Iris pigment epithelial cell (primary cell): ENCODE measurements at places on chromosomes 6 and 20.
A peak's percentile ranks its signal among the peaks of the same experiment; 100 is the strongest.

GRCh38 chr6:106199998-106200397 is 113.9 kb downstream of the PRDM1 start:
- DNase-seq = peak; percentile 90

GRCh38 chr6:84920021-84920420 is 155.6 kb upstream of the TBX18 start:
- no peak for DNase-seq

DNA sequence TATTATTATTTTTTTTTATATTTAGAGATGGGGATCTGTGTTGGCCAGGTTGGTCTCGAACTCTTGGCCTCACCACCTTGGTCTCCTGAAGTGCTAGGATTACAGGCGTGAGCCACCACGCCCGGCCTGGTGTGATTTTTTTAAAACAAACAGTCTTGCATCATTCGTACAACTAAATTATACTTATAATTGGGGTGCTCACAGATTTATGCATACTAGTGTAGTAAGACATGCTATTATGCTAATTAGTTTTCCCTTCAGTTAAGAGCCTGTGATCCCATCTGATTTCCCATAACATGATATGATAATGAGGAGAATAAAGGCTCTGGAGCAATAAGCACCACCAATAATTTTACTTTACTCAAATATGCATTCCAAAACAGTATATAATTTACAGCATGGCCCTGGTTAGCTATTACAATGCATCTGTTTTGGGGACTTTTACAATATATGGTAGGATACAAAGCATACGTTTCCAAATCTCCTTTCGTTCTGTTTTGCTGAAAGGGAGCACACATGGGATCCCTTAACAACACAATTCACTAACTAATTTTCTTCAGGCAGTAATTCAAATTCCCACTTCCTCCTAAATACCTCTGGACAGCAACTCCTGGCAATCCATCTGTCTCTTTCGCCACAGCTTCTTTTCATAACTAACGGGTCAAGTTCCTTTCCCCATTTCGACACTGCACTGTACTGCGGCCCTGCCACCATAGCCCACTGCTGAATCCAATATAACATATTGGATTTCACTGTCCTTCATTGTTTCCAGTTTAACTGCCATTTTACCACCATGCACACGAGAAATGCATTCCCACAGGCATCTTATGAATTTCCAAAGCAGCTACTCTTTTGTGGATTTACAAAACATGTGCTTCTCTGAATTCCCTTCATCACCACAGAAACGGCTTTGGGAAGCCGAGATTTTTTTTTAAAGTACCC is 1.7 kb downstream of the NUDT3 start:
- peak; percentile 80 for DNase-seq

DNA sequence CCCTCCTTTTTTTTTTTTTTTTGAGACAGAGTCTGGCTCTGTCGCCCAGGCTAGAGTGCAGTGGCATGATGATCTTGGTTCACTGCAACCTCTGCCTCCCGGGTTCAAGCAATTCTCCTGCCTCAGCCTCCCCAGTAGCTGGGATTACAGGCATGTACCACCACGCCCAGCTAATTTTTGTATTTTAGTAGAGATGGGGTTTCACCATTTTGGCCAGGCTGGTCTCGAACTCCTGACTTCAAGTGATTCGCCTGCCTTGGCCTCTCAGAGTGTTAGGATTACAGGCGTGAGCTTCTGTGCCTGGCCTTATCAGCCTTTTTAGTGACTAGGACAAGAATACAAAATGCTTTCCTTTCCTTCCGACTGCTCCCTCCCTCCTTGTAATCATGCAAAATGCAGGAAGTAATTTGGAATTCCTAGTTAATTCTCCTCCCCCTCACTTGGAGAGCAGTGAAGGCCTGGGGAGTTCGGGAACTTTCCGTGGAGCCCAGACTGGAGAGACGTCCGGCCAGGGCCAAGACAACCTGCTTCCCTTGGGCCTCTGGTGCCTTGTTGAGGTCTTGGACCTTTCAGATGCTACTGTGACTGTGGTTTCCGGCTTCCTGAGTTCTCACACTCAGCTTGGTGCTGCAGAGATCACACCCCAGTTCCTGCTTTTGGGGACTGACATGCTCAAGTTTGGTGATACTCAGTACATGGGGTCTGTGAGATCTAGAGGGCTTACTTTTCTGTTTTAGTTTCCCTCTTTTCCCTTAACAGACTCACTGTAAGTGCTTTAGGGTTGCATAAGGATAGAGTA is 3.9 kb upstream of the PHF20 start:
- peak; percentile 48 for DNase-seq

GRCh38 chr6:153172815-153173214 is 41.7 kb upstream of the RGS17 start:
- DNase-seq = no peak

- no peak for DNase-seq
These were observed 13.0 kb downstream of the MRS2 start for GRCh38 chr6:24415753-24416152.

DNA sequence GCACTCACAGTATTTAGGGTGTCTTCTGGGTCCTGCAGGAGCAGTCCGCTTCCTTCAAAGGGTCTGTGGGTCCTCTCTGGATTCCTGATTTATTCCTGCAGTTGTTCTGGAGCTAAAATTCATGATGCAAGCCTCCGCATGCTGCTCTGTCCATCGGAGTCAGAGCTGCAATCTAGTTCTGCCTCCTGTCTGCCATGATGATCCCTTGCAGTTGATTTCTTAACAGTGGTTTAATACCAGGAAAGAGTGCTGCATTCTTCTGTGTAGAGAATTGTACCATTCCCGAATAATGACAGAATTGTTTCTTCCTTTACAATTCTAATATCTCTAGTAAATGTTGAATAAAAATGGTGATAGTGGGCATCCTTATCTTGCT is 72.0 kb upstream of the B3GAT2 start:
- DNase-seq = no peak

GRCh38 chr20:40462566-40462965 is 226.5 kb downstream of the MAFB start:
- DNase-seq = no peak

- DNase-seq = no peak
These were observed 12.1 kb downstream of the MAVS start for GRCh38 chr20:3858689-3859088.

GRCh38 chr20:23937303-23938117 is 51.1 kb downstream of the GGTLC1 start:
- peak; percentile 43 for DNase-seq

DNA sequence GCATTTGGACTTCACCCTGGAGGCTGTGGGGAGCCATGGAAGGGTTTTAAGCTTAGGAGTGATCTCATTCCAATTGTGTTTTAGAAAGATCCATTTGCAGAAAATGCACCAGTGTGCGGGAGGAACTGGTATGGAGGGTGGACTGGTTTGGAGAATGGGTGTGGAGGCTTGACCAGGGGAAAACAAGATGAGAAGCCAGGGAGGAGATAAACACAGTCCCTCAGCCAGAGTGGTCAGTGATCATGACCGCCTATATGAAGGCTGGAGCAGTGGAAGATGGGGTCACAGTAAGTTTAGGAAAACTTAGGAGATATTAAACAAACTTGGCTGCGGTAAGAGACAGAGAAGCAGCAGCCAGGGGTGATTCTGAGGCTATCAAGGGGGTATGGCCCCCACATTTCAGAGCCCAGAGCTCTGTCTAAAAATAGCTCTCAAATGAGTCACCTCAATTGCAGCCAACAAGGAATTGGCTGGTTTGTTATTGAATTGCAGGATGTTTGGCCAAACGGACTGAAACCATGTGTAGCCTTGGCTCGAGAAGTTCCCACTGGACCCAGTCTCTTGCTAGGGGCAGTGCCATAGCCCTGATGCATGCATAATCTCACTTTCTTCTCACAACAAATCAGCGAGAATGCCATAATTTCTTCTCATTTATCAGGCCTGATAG is 159.9 kb upstream of the TOP1 start:
- peak; percentile 89 for DNase-seq

DNA sequence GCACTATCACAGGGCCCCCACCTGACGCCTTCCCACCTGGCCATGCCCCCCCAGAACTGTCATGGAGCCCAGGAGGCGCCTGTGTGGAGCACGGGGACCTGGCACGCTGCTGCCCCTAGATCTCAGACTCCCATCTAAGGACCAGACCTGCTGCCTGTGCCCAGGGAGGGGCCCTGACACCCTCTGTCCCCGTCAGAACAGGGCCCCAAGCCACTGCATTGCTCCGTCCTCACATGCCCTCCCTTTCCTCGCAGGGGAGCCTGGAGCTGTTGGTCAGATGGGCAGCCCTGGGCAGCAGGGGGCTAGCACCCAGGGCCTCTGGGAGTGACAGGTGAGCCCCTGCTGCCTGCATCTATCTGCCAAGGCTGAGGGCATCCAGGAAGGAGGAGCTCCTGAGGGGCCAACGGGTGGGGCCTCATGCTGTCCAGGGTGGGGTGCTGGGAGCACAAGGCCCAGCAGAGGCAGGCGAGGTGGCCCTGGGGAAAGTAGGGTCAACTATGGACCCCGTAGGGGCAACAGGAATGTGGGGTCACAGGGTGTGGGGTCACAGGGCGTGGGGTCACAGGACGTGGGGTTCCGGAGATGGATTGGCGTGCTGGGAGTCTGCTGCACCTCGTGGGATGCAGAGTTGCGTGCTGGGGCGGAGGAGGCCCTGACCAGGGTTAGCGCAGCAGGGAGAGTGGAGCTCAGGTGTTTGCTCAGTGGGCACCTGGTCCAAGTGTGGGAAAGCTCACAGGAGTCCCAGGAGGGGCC is 31.6 kb downstream of the CHRNA4 start:
- DNase-seq = no peak

- DNase-seq = peak; percentile 74
These were observed 287.6 kb upstream of the SOX4 start for GRCh38 chr6:21305893-21306332.

DNA sequence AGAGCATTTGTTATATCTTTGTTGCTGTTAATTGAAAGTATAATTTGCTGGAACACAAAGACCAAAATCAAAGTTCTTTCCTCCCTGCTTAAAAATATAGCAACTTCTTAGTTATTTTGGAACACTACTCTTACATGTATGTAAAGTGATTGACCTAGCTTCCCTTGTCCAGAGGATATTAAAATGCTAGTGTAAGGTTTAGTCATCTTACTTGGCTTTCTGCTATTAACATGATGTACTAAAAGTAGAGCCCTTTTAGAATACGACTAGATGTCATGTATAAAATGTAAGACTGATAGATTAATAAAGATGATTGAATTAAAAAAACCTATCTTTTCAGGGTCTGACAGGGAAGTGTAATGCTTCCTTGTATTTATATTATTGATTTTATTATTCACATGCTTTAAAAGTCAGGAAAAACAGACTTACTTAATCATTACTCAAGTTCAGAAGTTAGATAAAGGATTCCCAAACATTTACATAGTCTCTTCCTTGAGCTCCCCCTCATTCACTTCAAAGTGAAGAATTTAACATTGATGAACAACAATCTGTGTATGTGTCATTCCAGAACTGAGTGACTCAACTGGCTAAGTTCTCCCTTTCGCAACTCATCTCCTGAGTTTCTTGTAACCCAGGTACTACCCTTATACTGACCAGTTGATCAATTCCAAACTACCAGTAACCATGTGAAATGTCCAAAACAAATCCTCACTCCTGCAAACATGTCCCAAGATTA is 50.9 kb downstream of the BTBD9 start:
- DNase-seq = peak; percentile 85

DNA sequence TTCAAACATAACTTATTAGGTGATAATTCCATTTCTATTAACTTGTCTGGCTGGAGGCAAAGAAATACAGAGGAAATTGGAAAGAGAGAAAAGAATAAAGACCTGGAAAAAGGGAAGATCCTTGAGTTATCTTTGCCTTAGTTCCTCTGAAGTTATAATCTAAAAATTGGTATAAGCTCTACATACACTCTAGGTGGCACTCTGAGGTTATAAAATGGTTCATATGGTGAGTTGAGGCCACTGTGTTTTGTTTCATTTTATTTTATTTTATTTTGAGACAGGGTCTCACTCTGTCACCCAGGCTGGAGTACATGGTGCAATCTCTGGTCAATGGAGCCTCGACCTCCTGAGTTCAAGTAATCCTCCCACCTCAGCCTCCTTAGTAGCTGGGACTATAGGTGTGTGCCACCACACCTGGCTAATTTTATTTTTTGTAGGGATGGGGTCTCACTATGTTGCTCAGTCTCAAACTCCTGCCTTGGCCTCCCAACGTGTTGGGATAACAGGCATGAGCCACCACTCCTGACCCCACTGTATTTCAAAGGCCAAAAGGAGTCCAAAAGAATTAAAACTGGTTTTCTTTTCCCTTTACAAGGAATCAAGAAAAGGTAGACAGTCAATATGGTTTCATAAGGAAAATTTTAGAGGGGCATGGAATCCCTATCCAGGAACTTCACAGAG is 19.4 kb downstream of the GPX6 start:
- peak; percentile 12 for DNase-seq

- DNase-seq = no peak
These were observed 11.8 kb downstream of the ZBTB24 start for GRCh38 chr6:109471105-109471810.

- no peak for DNase-seq
These were observed 329.7 kb downstream of the BTBD9 start for GRCh38 chr6:38310061-38310460.

GRCh38 chr6:48610846-48611245 is 499.8 kb upstream of the PTCHD4 start:
- peak; percentile 68 for DNase-seq

- no peak for DNase-seq
These were observed 36.2 kb downstream of the FYN start for GRCh38 chr6:111837007-111837406.

GRCh38 chr20:63706852-63707557 is 771 bp downstream of the ARFRP1 start:
- DNase-seq = peak; percentile 64

DNA sequence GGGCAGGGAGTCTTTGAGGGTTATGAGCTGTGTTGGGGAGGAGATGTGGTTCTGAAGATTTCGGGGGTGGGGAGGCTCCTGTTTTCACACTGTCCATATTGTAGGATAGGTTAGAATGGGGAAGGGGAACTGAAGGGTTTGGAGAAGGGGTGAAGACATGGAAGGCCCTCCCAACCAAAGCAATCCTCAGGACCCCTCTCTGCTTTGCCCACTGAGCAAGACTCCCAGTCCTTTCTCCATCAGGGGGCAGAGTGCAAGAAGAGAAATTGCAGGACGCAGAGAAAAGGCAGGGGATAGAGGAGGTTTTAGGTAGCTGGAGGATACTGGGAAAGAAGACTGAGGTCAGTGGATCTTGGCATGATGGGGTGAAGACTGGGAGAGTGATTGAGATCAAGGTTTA is 3.9 kb downstream of the SYNGAP1 start:
- DNase-seq = no peak
